ENCODE measurements at places on chromosomes 1 and 21. TPM values are rescaled to one million over a fixed set of nuclear protein-coding genes. Genes with fewer than 3 reads are reported as not detected.

The ERO1B gene
- total RNA-seq = 3.1 TPM

The CDKN2C gene
- total RNA-seq = 6.7 TPM

The NRIP1 gene
- total RNA-seq = 27.0 TPM

The TINAGL1 gene
- total RNA-seq = 13.3 TPM

The CNKSR1 gene
- total RNA-seq = 46.1 TPM

The FAM3B gene
- not detected for total RNA-seq

The STUM gene
- not detected for total RNA-seq

The FCRLA gene
- total RNA-seq = not detected

The MDM4 gene
- 25.9 TPM for total RNA-seq

The ARHGEF10L gene
- total RNA-seq = 117 TPM

The SLC44A5 gene
- total RNA-seq = 1.7 TPM

The APCS gene
- total RNA-seq = not detected

The ARHGAP30 gene
- total RNA-seq = 2.5 TPM

The PCAT6 gene
- total RNA-seq = 1.2 TPM

The DNM3 gene
- total RNA-seq = 2.0 TPM

The HHIPL2 gene
- not detected for total RNA-seq

The SMIM12 gene
- total RNA-seq = 15.3 TPM

The S100B gene
- total RNA-seq = not detected

The CORT gene
- total RNA-seq = 0.11 TPM

The OR2T29 gene
- total RNA-seq = 19.7 TPM

The CA14 gene
- not detected for total RNA-seq

The FABP3 gene
- 1.6 TPM for total RNA-seq

The FAM163A gene
- not detected for total RNA-seq

The CAP1 gene
- total RNA-seq = 162 TPM

The PGLYRP4 gene
- not detected for total RNA-seq

The RAVER2 gene
- 1.6 TPM for total RNA-seq

The CNR2 gene
- total RNA-seq = not detected

The HOOK1 gene
- total RNA-seq = 1.7 TPM

The MYOG gene
- not detected for total RNA-seq

The PPFIA4 gene
- total RNA-seq = 3.5 TPM

The SLAMF6 gene
- total RNA-seq = not detected

The TDRKH gene
- total RNA-seq = 4.8 TPM

The FCN3 gene
- total RNA-seq = not detected

The TIE1 gene
- not detected for total RNA-seq

The TNFRSF18 gene
- total RNA-seq = not detected

The KAZN gene
- 11.8 TPM for total RNA-seq

The KRTAP11-1 gene
- not detected for total RNA-seq

The TEDDM1 gene
- total RNA-seq = not detected

The RBBP4 gene
- total RNA-seq = 96.4 TPM

The C1orf94 gene
- total RNA-seq = not detected

The TP73 gene
- 0.39 TPM for total RNA-seq

The CD164L2 gene
- total RNA-seq = 0.79 TPM

The NUF2 gene
- 4.2 TPM for total RNA-seq

The ATP5PB gene
- total RNA-seq = 203 TPM

Data from placental epithelial cell (primary cell).